ENCODE measurements at places on chromosomes 12 and 14.

DNA sequence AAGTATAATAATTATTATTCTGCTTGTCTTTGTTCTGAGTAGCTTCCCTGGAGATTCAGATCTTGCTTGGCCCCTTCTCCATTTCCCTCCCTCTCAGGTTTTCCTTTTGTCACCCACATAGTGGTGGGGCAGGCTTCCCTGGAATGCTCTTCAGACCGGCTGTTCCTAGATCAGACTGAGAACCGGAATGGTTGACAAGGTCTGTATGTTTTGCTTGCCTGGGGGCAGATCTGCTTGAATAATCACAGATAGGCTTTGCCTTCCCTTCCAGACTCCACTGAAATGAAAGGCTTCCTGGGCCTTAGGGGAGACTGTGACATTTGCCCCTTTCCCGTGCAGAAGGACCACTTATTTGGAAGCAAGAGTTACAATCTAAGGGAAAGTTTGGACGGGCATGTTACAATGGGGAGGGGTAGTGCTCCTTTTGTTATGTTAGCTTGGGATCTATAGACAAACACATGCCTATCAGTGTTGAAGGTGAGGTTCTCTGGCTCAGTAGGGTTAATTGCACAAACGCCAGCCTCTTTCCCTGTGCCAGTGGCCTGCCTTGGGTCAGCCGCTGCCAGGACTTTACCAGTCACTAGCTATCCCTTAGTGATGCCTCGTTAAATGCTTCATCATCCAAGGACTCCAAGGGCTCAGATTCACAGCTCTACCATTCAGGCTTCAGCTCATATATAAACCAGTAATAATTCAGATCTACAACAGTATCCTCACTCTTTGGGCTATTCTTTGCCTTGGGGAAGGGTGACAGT, 178.6 kb downstream of the SNAPC1 start:
- no peak for DNase-seq

- no peak for DNase-seq
Observed at GRCh38 chr12:80064269-80064668, 35.1 kb upstream of the OTOGL start.

GRCh38 chr14:21251215-21251614, 18.0 kb downstream of the HNRNPC start:
- no peak for DNase-seq

DNA sequence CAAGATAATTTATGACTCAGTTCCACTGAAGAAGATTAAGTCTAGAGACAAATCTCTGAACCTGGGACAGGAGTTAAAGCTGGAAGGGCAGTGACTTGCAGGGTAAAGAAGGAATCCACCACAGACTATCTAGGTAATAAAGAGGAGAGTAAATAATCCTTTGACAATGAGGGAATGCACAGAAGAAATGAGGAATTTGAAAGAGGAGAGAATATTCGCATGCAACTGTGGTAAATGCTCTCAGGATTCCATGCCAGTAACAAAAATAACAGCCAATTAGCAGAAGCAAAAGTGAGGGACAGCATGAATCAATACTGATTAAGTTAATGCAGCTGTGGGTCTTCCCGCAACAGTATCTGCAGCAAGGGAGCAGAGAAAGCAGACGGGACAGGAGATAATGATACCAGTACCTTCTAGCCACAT, 77.0 kb downstream of the KITLG start:
- no peak for DNase-seq

- DNase-seq, result no peak
Observed at GRCh38 chr14:42110167-42110566, 503.5 kb downstream of the LRFN5 start.

- no peak for DNase-seq
Observed at GRCh38 chr12:18581232-18581962, 156.4 kb downstream of the PLCZ1 start.

- DNase-seq, result no peak
Observed at GRCh38 chr14:59356312-59356711, 108.9 kb downstream of the GPR135 start.

GRCh38 chr12:278046-278445, 15.4 kb upstream of the SLC6A13 start:
- DNase-seq, result no peak

Data from renal cortex interstitium (tissue), 15 donors.